ENCODE measurements at places on chromosomes 2 and 18.
A peak's percentile ranks its signal among the peaks of the same experiment; 100 is the strongest.

DNA sequence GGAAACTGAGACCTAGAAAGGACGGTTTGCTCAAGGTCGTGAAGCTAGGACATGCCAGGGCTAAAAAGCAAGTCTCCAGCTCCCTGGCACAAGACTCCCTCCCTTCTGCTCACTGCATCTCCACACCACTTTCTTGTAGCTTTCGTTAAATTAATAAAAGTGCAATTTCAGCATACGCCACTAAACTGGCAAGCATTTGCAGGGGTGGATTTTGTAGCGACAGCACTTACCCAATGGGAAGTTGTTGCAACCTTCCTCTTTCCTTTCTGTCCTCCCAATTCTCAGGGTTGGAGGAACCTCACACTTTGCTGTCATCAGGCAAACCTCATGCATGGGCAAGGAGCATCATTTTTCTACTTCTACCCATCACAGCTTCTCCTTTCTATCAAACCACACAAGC is 7.4 kb upstream of the RHOB start:
- no peak for DNase-seq

DNA sequence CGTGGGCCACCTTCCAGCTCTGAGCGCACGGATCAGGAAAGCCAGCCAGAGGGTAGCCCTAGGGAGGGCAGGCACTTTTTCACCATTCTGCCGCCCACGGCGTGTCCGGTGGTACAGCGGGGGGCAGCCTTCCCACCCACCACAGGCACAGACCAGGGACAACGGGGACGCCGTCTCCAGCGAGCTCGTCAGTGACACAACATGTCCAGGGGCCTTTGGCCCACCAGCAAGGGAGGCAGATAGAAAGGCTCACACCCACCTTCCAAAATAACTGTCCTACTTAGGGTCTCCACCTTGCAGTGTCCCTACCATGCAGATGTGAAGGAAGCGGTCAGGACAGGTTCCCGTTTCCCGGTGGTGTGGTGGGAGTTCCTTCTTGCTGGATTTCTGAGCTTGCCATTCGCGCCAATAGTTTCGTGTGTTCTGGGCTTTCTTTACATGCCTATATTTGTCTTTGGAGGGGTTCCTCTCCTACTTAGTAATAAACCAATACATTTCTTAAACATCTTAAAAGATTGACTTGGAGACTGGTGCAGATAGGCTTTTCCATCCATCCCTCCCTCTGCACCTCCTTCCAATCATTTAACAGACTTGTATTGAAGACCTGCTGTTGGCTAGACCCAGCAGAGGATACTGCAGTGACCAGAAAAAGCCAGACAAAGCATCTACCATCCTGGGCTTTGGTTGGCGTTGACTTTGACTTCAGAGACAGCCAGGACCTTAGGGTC is 872 bp downstream of the ASB1 start:
- no peak for DNase-seq

DNA sequence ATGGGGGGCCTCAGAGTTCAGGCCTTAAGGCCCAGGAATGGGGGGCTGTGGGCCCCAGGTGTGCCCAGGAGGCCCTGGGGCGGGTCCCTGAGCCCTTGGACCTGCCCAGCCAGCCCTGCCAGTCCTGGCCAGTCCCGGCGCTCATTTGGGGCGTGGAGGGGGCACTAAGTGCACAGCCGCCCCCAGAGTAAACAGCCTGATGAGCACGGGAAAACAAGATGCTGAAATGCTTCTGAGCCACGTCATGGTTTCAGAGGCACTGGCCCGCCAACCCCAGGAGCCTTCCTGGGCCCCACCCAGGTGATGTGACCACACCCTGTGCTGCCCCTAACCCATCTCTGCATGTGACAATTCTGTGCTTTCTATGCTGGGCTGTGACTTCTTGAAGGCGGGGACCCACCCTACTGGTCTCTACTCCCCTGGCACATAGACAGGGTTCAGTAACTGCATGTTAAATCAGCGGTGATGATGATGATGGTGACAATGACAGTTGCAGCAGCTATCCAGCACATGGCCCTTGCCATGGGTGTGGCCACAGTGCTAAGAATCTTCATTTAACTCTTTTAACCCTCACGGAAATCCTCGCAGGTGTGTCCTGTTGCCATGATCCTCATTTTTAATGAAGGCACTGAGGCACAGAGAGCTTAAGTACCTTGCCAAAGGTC is 28.1 kb upstream of the ASPRV1 start:
- no peak for DNase-seq

DNA sequence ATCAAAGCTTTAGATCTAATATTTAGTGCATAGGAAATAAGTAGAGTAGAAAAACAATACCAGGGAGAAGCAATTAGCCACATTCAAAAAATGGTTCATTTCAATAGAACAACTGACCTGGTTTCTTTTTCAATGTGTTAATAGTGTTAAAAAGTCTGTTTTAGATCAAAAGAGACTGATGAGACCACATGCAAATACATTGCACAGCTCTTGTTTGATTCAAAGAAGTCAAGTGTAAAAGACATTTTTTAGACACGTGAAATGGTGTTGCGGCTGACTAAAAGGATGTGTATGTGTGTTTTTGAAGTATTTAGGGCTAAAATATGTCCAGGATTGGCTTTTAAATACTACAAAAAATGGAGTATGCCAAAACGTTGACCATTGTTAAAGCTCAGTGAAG is 1.2 kb upstream of the AOX1 start:
- no peak for DNase-seq

DNA sequence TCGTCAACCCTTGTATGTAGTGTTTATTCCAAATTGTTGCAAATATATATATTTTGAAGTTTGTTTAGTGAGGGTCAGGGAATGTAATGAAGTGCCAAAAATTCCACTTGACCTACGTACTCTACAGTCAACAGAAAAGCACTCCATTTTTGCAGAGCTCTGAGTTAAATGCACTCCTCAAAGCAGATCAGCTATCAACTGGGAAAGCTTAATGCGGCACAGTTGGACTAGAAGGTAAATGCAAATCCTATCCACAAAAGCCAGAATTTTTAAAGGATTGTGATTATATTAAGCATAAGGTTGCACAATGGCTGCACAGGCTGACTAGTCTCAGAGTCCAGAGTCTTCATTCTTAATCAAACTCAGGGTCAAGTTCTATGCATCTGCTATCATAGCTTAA is 577.1 kb downstream of the ARHGAP15 start:
- DNase-seq = no peak

DNA sequence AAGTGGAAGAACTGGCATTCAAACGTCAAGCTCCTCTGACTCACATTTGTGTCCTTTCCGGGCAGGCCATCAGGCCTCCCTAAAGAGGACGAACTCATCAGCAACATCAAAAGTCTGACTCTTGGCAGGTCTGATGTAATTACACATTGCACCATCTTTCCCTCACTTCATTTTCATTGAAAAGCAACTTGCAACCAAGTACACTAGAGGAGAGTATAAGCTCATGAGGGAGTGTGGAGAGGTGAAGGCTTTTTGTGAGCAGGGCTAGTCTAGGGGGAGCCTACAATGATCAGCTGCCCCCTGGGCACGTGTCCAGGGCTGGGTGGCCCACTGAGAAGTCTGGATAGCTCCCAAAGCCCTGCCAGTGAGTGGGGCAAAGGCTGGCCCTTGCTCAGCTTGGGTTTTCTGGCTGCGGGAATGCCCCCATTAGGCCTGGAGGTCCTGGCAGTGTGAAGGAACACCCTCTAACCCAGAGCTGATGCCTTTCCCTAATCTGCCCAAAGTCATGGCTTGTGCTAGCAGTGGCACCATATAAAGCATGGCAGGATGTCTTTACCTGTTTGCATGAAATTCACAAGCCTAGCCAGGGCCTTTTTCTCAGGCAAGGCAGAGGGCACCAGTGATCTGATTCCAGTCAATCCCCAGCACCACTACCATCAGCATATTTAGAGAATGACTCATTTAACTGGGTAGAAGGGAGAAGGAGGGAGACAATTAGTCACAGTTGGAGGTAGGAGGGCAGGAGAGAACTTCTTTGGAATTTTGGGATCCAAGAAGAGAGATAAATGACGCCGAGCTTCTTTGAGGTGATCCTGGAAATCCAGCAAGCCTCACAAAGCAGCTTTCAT is 8.5 kb upstream of the DAW1 start:
- DNase-seq = peak; percentile 42

DNA sequence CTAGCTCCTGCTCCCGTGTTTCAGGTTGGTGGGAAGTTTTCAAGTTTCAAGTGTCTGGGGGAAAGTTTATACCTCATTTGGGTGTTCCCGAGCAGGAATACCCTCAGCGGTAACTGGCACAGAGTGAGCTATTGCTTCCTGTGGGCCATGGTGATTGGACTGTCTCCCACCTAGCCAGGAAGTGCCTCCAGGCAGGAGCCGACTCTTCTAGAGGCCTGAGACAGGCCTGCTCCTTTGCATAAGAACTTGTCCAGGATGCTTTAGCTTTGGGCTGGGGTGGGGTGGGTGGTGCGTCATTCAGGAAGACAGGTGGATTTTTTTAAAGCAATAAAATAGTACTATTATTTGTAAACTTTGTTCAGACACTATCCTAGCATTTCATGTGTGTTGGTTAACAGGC is 23.5 kb upstream of the DNMT3A start:
- DNase-seq = no peak

- DNase-seq = no peak
These were observed 39.3 kb upstream of the SLC35G4 start for GRCh38 chr18:11570073-11570588.
